GM12892 (cell line): ENCODE measurements at places on chromosomes 6 and 20.
A peak's percentile ranks its signal among the peaks of the same experiment; 100 is the strongest.

GRCh38 chr6:112321941-112322424 lies 25.1 kb upstream of the RFPL4B start:
- DNase-seq: no peak

GRCh38 chr6:159833556-159833955 lies 33.5 kb downstream of the PNLDC1 start:
- no peak for DNase-seq

- DNase-seq: no peak
Observed at GRCh38 chr6:139174961-139175360, 40.1 kb downstream of the HECA start.

GRCh38 chr6:40349901-40350746 lies 237.0 kb downstream of the LRFN2 start:
- DNase-seq: no peak

- no peak for DNase-seq
Observed at GRCh38 chr20:588932-589672, 21.0 kb downstream of the TCF15 start.

GRCh38 chr6:170487707-170488329 lies 65.3 kb downstream of the PSMB1 start:
- no peak for DNase-seq

DNA sequence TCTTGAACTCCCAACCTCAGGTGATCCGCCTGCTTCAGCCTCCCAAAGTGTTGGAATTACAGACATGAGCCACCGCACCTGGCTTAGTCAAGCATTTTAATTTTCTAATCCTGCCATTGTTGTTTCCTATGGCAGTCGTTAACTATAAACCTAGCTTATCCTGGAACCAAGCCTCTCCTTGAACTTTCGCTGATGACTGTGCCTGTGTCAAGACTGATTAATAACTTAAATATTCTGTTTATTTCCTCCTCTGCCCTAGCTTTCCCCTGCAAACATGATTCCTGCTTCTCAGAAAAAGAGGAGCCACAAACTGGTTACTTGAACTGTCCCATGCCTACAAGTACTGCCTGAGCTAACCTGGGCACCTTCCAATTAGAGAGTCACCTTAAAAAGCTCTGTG lies 1.5 kb downstream of the VNN1 start:
- no peak for DNase-seq

DNA sequence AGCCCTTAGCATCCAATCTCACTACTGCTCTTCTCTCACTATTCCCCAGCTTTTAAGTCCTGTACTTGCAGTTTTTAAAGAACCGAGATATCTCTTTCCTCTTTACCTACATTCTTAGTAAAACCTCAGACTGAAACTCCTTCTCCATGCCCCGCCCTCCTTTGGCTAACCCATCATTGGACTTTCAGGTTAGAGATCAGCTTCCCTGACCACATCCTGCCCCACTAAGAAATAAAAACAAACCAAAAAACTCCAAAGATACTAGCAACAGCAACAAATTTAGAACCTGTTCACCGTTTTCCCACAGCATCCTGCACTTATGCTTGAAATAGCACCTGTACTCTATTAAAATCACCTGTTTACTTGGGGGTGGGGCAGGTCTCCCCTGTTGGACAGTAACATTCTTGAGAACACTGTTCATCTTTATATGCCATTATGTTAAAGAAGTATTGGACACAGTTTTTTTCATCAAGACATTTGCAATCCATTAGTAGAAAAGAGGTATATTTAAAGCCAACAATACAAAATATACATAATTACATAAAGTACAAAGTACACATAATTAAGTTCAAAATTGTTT lies 16.3 kb upstream of the SMAP1 start:
- DNase-seq: no peak

DNA sequence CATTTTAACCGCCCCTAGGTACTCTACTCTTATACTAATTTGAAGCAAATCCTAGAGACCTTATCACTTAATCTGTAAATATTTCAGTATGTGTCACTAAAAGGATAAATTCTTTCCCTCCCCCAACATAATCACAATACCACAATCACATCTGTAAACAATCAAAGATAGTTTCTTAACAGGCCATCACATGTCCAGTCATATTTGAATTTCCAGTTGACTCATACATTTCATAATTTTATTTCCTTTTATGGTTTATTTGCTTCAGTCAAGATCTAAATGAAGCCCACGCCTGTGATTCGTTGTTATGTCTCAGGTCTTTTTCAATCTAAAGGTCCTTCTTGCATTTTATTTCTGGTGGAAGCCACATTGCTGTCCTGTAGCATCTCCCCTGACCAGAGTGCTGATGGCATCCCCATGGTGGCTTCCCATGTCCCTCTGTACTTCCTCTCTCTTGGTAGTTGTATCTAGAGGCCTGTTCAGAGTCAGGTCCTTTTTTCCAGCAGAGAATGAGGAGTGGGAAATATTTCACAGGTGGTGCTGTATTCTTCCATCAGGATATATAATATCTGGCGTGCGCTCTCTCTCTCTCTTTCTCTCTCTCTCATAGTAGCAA lies 128.6 kb upstream of the SLC22A23 start:
- DNase-seq: no peak

DNA sequence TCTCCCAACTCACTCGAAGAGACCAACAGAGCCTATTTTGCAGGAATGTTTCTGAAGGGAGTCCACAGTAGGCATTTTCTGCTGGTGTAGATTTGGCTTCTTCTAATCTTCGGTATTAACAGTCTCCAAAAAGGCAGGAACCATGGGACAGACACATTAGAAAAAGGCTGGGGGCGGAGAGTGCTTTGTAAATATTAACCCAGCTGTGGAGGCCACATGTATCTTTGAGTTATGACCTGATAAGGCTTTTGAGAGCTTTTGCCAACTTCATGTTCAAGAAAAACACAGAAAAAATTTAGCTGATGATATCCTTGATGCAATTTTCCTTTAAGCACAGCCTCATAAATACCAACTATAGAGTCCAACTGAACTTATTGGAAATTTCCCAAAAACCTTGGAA lies 119.4 kb upstream of the TSHZ2 start:
- no peak for DNase-seq

- DNase-seq: no peak
Observed at GRCh38 chr6:18422136-18422535, 35.0 kb downstream of the RNF144B start.

DNA sequence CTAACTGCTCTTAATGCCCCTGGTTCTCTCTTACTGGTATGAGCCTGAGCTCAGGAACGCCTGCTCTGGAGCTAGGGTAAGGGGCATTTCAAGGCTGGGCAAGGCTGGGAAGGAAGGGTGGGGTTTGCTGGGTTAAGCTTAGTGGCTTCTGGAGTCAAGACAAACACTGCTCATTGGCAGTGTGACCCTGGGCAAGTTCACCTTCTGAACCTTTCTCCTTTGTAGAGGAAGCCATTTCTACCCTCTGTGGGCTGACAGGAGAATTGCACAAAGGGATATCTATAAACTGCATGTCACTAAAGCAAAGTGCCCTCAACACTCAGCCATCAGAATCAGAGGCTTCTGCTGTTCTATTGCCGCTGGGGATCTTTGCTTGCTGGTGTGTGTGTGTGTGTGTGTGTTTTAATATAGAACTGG lies 20.3 kb upstream of the LRRN4 start:
- no peak for DNase-seq

- DNase-seq: no peak
Observed at GRCh38 chr20:2759603-2760296, 40.7 kb downstream of the CPXM1 start.

- DNase-seq: no peak
Observed at GRCh38 chr20:53080969-53081871, 109.1 kb downstream of the TSHZ2 start.

DNA sequence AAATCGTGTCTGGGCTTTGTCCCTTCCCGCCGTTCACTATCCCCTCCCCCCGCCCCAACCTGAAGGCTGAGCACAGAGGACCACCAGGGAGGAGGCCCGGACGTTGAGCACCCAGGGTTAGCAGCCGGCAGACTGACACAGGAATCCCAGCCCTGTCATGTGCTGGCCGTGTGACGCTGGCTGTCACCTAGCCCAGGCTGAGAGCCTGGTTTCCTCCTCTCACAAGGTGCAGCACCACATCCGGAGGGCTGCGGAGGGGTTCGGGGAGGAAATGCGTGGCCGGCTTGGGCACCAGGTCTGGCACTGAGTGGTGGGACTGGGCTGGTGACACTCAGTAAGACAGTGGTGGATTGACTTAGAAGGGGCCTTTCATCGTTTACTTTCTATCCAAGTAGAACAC lies 4.6 kb upstream of the LSM14B start:
- DNase-seq: no peak

- no peak for DNase-seq
Observed at GRCh38 chr6:37592085-37592698, 92.5 kb upstream of the CCDC167 start.

GRCh38 chr6:3871515-3871914 lies 22.3 kb downstream of the FAM50B start:
- no peak for DNase-seq

- DNase-seq: no peak
Observed at GRCh38 chr6:91490671-91491301, 903.9 kb upstream of the MAP3K7 start.

GRCh38 chr6:84197708-84198107 lies 29.7 kb downstream of the CEP162 start:
- DNase-seq: no peak

- no peak for DNase-seq
Observed at GRCh38 chr6:84920021-84920420, 155.6 kb upstream of the TBX18 start.

- DNase-seq: no peak
Observed at GRCh38 chr6:157670466-157671186, 152.4 kb upstream of the SNX9 start.

DNA sequence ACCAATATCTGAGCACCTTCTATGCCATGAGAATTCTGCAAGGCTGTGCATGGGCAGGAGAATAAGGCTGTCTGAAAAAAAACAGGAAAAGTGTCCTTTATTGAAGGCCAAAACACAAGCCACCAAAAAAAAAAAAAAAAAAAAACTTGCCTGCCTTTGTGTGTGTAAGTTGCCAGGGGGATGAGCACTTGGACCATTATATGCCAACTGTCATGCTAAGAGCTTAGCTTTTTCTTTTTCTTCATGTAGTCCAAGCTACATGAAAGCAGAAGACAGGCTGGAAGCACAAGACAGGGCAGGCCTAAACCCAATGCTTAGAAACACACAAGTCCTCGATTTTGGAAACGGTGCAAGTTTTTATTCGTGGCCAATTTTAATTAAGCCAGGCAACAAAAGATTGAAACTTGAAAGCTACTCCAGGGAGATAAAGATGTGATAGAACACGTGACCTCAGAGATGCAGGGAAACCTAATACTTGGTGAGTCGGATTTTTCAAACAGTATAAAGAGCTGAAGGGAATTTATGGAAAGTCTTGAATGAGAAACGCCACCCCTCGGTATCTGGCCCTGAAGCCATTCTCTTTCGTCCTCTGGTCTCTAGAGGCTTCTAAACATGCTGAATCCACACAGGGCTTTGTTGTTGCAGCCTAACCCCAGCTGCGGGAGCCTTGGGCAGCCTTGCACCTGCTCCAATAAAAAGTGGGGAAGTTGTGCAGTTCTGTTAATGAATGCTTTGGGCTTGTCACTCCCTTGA lies 8.6 kb downstream of the BMP7 start:
- DNase-seq: no peak

GRCh38 chr6:105667056-105667455 lies 264.2 kb upstream of the PREP start:
- no peak for DNase-seq

DNA sequence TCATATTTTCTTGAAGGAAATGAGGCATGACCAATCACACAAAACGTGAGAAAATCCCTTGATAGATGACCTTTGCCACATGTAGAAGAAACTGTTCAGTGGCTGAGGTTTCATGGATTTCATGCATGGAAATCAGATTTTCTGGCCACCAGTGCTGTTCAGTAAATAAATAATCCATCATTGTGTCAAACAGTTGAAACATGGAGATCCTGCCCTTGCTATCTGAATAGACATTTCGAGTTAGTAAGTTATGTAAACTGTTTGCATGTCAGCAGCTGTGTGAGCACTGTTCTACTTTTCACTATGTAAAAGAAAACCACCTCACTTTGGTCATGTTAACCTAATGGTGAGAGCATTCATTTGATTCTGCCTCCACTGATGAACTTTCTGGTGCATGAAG lies 793.9 kb upstream of the EPHA7 start:
- no peak for DNase-seq

DNA sequence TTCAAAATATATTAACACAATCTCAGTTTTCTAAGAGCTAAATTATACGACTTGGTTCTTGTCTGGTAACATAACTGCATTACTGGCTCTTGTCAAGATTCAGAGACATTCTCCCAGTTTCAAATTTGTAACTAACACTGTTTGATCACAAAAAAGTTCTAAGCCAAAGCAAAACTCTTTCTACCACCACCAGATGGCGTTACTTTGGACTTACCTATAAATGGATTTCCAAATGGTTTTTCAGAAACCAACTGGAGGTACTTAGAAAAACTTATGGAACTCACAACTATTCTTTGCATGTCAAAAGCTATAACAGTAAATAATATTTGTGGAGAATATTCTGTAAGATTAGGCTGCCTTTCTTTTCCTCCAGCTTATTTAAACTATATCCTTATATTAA lies 34.2 kb upstream of the GFRAL start:
- no peak for DNase-seq

- DNase-seq: no peak
Observed at GRCh38 chr6:134910593-134910935, 39.3 kb downstream of the ALDH8A1 start.

DNA sequence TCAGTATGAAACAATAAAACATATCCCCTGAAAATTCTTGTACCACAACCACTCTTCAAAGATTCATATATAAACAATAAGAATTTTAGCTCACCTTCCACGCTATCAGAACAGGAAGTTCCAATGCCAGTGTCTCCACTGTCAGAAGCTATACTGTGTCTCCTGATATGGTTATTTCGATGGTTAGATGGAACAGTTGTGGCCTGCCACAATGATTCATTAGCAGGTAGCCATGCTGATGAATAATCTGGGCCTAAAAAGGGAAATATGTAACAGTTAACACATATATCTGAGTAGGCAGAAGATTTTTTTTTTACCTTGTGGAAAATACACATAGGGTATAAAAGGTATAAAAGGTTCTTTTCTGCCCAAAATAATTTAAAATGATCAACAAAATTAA lies 19.0 kb downstream of the CEP85L start:
- DNase-seq: no peak

- DNase-seq: peak; percentile 34
Observed at GRCh38 chr20:59145924-59146779, 17.5 kb upstream of the ZNF831 start.
